ENCODE measurements at places on chromosomes 7 and 10.

- no peak for DNase-seq
These were observed 20.5 kb upstream of the TNS3 start for GRCh38 chr7:47602272-47603004.

DNA sequence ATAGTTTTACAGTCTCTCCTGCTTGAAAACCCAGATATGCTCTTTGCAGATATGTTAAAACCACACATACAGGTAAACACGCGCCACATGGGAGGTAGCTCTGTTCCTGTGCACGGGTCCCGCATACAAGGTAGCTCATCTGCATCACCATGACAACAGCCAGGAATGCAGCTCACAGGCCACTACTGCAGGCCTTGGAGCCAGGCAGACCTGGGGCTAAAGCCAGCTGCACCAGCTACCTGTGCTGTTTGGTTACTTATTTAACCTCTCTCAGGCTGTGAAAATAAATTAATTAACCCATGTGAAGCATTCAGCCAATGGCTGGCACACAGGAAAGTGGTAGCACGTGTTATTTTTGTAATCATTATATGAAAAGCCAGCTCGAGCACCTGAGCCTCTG lies 428.3 kb downstream of the TNS3 start:
- no peak for DNase-seq

DNA sequence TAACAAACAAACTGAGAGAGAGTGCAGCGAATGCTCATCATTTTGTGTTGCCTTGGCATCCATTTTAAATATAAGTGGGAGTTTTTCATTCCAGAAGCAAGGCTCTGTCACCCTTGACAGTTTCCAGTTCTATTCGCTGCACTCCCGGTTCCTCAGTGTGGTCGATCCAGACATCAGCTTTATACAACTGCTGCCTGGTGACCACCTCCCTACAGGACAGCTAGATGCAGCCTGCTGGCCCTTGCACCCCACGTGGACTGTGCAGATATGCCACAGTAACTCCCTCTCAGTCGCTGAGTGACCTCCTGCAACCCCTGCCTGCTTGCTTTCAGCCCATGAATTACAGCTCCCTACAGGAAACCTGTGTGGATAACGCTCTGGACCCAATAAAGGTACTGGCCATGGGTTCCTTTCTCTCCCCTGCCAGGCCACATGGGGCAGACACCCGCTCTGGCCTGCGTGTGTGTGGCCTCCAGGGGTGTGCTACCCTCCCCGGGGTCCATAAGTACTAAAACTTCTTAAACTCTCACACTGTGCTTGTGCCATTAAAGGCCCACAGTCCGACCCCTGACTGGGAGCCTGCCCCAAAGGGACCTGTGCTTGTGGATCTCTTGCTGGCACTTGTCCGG lies 23.6 kb downstream of the BEND7 start:
- DNase-seq, result no peak

DNA sequence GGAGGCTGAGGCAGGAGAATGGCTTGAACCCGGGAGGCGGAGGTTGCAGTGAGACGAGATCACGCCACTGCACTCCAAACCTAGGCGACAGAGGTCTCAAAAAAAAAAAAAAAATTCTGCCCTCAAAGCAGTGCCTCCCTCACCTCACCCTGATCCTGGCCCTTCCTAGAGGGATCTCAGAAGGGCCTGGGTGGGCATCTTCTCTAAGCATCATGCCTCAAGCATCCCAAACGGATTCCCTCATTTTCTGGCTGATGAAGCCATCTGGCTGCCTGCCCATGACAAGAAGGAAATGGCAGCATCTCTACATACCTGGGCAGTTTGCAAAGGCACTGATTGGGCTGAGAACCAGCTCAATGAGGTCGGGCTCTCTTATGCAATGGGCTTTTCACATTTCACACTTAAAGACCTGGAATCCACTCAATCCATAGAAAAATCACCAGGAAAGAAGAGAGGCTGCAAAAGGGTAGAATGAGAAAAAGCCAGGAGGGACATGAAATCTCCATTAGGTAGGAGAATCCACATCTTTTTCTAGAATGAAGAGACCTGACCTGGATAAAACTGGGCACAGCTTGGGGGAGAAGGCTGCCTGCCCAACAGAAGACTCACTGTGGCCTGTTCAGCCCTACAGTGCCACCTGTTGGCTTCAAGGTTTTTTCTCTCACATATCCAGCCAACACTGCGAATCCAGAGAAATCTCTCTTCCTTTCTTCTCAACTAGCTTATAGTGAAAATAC lies 48.1 kb downstream of the PDLIM1 start:
- no peak for DNase-seq

GRCh38 chr7:55387062-55387965 lies 22.2 kb downstream of the LANCL2 start:
- DNase-seq, result no peak

GRCh38 chr10:45000138-45000751 lies 478 bp upstream of the ZNF22 start:
- no peak for DNase-seq

DNA sequence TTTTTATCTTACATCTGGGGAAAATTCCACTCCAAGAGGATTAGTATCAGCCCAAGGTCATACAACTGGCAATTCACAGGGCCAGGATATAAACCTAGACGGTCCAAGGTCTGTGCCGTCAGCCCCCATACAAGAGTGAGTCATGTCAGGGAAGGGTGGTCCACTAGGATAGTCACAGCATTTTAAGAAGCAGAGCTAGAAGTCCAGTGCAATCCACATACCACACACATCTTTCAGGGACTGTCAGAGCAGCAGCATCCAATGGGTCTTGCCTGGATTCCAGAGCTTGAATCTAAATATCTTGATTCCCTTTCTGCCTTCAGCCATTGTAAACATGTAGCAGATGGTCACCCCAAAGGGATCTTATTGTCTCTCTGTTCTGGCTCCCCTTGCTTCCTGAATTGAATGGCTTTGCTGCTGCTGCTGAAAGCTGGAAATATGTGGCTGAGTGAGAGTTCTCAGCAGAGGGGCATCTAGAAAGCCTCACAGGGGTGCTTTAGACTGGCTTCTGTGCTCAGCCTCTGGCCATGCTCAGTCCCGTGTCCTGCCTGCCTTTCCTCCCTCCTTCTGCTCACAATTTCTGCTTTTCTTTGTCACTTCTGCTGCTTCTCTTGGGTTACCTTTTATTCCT lies 9.9 kb upstream of the OR6V1 start:
- DNase-seq, result no peak

DNA sequence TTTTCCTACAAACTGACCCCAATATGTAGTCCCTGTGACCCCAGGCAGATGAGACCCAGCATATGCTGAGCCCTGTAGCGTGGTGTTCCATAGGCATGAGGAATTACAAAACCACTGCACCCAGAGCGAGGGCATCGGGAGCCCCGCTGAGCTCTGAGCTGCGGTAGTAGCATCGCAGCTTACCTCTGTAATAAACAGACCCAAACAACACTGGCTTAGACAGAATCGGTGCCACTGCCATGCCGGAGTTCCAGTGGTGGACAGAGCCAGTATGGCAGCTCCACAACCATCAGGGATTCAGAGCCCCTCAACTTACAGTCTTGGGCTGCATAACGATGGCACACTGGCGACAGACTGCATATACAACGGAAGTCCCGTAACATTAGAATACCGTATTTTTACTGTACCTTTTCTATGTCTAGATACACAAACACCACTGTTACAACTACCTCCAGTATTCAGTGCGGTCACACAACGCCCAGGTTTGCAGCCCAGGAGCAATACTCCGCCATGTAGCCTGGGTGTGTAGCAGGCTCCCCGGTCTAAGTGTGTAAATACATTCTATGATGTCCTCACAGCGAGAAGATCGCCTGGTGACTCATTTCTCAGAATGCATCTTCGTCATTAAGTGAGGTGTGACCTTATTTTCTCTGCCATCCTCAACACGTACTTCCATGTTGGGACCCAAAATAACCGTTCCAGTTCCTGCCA lies 68.8 kb downstream of the PROSER2 start:
- DNase-seq, result no peak

DNA sequence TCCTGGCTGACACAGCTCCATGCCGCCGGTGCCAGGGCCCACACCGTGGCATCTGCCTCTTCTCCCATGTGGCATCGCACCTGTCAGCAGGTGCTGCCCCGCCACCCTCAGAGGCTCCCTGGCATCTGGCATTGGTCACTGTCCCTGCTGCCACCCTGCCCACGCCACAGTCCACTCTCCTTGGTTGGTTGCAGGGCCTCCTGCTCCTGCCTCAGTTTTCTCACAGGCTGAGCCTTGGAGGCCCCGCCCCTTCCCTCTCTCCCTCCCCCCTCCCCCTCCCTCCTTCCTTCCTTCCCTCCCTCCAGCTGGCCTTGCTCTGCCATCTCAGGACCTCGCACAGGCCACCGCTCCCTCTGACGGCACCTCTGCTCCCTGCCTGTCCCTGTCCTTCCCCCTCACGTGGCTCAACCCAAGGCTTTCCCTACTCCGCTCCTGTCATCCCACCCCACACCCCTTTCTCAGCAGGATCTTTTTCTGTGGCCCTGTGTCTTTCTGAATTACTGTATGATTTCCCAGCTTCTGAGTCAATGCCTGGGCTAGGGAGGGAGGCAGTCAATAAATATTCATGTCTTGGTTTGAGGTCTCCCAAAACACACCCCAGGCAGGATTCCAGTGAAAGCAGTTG lies 87.4 kb downstream of the INPP5A start:
- DNase-seq, result peak; percentile 57

GRCh38 chr7:76063525-76063924 lies 15.6 kb downstream of the MDH2 start:
- DNase-seq, result no peak

DNA sequence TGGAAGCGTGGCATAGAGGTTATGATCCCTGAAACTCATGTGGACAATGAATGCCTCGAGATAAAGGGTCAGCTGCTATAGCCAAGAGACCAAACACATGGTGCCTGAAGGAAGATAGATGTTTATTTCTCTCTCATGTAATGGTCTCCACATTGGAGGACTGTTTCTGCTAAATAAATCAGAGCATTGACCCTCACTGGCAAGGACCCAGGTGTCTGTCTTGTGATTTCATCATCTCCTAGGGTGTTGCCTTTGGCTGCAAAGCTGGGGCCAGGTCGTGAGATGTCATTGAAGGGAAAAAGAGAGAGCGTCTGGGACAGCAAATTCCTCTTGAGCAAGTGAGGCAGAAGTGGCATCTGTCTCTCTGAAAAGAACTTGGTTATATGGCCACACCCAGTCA lies 64.6 kb downstream of the JCAD start:
- no peak for DNase-seq

- no peak for DNase-seq
These were observed 107.4 kb downstream of the UBE2H start for GRCh38 chr7:129845178-129845971.

- no peak for DNase-seq
These were observed 68.5 kb downstream of the TET1 start for GRCh38 chr10:68628576-68629127.

DNA sequence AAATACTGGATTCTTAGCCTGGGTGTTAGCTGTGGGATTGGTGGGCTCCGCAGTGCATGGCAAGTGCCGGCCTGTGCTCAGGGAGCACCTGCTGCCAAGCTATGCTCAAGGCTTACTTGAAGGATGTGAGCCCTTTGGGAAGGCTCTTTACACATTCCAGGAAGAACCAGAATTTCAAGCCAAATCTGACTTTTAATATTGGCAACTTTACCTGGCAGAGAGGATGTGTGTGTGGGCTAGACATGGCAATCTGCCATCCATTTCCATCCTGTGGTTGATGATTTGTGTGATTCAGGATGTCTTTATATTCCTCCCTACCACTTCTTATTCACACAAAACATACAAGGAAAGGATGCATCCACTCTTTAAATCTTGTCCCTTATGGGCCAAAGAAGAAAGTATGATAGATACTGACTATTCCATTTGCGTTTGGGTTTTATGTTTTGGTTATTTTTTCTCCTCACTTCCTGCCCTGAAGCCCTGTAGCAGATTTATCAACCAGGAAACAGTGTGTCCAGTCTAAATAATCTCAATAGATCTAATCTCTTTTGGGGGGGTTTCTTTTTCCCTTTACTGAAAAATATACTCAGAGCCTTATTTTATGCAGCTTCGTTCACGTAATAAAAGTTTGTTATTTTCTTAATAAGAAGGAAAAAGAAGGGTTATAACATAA lies 247.1 kb downstream of the COBL start:
- no peak for DNase-seq

- no peak for DNase-seq
These were observed 58.9 kb downstream of the HIPK2 start for GRCh38 chr7:139718859-139719258.

DNA sequence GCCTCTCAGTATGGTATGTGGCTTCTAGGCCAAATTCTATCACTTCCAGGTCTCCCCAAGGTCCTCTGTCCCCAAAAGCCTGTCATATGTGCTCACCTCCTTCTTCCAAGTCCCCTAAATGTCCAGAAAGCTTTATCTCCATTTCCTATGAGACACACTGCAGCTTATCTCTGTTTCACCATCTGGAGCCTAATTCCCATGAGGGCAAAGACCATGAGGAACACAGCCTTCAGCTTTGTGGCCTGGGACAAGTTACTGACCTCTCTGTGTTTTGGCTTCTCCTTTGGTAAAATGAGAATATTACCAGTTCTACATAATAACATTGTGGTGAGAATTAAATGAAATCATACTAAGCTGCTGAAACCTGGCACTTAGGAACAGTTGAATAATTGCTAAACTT lies 19.2 kb downstream of the ST8SIA6 start:
- DNase-seq, result no peak

DNA sequence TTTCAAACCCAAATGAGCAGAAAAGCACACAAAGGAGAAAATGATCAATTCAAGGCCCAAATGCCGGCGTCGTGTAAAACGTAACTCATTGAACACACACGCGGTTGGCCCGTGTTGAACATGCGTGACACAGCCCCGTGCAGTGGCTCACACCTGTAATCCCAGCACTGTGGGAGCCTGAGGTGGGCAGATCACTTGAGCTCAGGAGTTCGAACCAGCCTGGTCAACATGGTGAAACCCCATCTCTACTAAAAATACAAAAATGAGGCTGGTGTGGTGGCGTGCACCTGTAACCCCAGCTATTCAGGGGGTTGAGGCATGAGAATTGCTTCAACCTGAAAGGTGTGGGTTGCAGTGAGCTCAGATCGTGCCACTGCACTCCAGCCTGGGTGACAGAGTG lies 156.7 kb upstream of the KLF6 start:
- no peak for DNase-seq

GRCh38 chr7:20376796-20377195 lies 46.1 kb downstream of the ITGB8 start:
- no peak for DNase-seq

DNA sequence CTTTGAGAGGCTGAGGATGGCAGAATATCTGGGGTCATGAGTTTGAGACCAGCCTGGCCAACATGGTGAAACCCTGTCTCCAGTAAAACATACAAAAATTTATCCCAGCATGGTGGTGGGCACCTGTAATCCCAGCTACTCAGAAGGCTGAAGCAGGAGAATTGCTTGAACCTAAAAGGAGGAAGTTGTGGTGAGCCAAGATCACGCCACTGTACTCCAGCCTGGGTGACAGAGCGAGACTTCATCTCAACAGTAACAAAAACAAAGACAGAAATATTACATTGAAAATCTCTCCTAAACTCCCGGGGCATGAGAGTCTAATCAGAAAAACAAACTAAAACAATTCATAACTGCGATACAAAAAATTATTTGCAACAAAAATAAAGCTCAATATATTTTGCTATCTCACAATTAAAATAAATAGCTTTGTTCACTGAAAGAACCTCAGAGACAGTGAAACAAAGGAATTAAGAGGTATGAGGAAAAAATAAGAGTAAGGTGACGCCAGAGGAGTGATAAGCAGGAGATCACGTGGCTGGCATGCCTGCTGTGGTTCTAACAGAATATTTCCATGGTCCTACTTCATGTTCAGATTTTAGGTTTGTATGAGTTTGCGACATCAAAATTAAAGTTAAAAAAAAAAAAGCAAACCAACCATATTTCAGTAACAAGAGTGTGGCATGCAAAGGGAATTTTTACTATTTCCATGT lies 527.7 kb upstream of the POM121L12 start:
- DNase-seq, result no peak

- no peak for DNase-seq
These were observed 33.8 kb downstream of the RAMP3 start for GRCh38 chr7:45191396-45191795.

Data from left forelimb (tissue), 1 donor.